ENCODE measurements at places on chromosomes 3 and 15. TPM values are rescaled to one million over a fixed set of nuclear protein-coding genes. Genes with fewer than 3 reads are reported as not detected.

Gene LPP
- 645 TPM for total RNA-seq

Gene SUCNR1
- not detected for total RNA-seq

Gene CCDC12
- total RNA-seq: 38.8 TPM

Gene CCRL2
- not detected for total RNA-seq

Gene GOLGA6L7
- not detected for total RNA-seq

Gene ACY1
- 8.0 TPM for total RNA-seq

DNA sequence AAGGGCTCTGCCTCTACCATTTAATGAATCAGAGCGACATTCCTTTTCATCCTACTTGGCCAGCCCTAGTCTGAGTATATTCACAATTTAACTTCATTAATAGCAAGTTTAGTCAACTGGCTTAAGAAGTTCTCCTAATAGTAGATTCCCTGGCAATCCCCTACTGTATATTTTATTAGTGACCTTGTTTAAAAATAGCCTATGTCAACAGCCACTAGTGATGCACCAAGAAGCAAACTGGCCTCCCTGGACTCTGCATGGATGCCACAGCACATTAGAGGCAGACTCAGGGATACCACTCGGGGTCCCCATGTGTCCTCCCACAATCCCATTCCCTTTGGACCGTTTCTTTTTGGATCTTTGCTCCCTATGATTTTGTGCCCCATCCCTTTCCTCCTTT is 83.6 kb downstream of the THSD4 start:
- no peaks in the 10 kb centered on the region for H3K4me1 ChIP-seq
- no peak overlapping the region for H3K27ac ChIP-seq
- H3K36me3 ChIP-seq: no peaks in the 10 kb centered on the region
- no peak overlapping the region for H3K4me3 ChIP-seq
- H3K27me3 ChIP-seq: no peaks in the 10 kb centered on the region

- H3K27ac ChIP-seq: no peak overlapping the region
- H3K4me1 ChIP-seq: no peaks in the 10 kb centered on the region
- H3K36me3 ChIP-seq: no peaks in the 10 kb centered on the region
- H3K27me3 ChIP-seq: no peaks in the 10 kb centered on the region
- no peak for DNase-seq
Measured at GRCh38 chr15:51119120-51119519, 24.4 kb upstream of the TNFAIP8L3 start.

DNA sequence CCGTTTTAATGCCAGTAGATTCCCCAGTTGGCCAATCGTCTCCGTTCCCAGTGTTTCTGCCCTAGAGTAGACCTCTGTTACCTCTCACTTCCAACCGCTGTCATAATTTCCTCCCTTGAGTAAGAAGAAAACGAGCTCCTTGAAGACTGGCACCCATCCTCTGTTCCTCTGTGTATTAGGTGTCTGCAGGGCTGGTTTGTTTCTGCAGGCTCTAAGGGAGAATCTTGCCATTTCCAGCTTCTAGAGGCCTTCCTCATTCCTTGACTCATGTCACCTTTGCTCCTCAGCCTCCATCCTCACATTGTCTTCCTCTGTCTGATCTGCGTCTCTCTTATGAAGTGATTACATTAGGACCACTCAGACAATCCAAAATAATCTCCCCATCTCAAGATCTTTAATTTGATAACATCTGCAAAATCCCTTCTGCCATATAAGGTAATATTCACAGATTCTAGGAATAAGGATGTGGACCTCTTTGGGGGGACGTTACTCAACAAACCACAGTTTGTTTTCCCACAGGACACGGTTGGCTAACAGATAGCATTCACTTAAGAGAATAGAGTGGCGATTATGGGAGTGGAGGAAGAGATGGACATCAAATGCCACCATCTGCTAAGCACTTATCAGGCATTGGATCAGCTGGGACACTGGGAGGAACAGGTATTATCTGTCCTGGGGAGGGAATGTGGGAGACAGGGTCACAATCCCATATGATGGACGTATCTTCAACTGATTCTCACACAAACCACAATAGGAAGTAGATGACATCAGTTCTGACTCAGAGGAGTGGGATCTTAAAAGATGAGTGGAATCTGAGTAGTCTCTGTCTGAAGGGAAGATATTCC is 17.1 kb downstream of the ARHGAP31 start:
- no peak for DNase-seq
- H3K27me3 ChIP-seq: no peaks in the 10 kb centered on the region
- H3K4me1 ChIP-seq: no peaks in the 10 kb centered on the region

DNA sequence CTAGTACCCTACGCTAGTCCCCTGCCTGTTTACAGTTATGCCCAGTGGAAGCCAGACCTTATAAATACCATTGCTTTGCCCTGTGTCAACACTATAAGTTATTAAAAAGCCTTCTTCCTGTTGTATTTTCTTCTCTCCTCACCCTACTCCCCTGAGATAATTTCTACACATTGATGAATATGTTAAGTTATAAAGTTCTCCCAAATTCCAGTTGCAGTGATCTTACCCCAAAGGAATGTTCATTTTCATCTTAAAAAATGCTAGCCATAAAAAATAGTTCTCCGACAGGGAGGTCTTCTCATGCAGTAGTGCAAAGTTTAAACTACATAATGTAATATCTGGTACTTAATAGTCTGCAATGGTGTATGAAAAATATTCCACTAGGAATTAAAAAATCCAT is 58.6 kb downstream of the MAP2K5 start:
- no peaks in the 10 kb centered on the region for H3K27me3 ChIP-seq
- H3K4me3 ChIP-seq: no peak overlapping the region
- no peaks in the 10 kb centered on the region for H3K4me1 ChIP-seq
- no peak overlapping the region for H3K27ac ChIP-seq
- peaks cover 39% of the 10 kb centered on the region for H3K36me3 ChIP-seq

GRCh38 chr15:76203346-76204108 is 107.7 kb downstream of the ETFA start:
- peaks cover 55% of the 10 kb centered on the region for H3K36me3 ChIP-seq
- H3K4me3 ChIP-seq: no peak overlapping the region
- peaks cover 27% of the 10 kb centered on the region for H3K4me1 ChIP-seq
- DNase-seq: no peak
- no peaks in the 10 kb centered on the region for H3K27me3 ChIP-seq
- no peak overlapping the region for H3K27ac ChIP-seq

DNA sequence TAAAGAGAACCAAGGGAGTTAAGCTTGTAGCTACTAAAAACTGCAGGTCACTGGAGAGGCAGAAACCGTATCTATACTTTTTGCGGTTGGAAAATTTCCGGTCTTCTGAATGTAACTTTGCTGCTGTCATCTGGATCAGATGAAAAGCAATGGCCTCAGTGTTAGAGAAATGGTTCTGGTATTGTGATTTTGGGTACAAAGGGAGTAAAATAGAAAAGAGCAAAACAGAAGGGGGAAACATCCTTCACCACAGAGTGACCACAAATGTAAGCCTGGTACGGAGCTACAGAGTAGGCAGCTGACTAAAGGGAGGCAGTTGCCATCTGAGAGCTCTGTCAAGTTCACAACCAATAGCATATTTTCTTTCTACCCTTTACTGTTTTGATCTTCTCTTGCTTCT is 5.6 kb downstream of the CD96 start:
- no peaks in the 10 kb centered on the region for H3K27me3 ChIP-seq
- no peaks in the 10 kb centered on the region for H3K4me1 ChIP-seq

- H3K27ac ChIP-seq: no peak overlapping the region
- peak; percentile 26 for DNase-seq
- no peaks in the 10 kb centered on the region for H3K4me1 ChIP-seq
Measured at GRCh38 chr15:68316061-68316804, 38.7 kb downstream of the FEM1B start.

DNA sequence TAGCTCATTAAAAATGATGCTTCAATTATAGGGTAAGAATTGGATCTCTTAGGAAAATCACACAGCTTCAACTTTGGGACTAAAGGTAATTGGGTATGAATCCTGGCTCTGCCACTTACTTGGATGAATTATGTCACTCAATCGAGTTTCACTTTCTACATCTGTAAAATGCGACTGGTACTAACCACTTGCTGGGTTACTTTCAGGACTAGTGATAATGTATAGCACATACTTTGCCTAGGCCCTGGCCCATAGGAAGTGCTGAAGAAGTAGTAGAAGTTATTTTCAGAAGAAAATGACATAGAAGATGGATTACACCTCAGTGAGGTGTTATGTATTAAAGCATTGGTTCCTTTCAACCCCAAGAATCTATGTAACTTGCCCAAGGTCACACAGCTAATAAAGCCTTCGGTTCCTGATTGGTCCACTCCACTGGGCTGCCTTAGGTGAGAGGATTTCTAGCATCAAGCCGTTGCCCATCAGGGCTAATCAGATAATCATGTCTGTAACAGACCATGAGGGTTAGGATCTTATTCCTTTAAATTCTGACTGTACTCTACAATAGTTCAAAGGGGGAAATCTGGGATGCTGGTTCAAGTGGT is 29.4 kb upstream of the AP4E1 start:
- peaks cover under 1% of the 10 kb centered on the region for H3K4me1 ChIP-seq
- no peak for DNase-seq
- no peaks in the 10 kb centered on the region for H3K36me3 ChIP-seq

GRCh38 chr15:70323111-70323851 is 225.6 kb upstream of the TLE3 start:
- H3K4me1 ChIP-seq: peaks cover 62% of the 10 kb centered on the region
- DNase-seq: peak; percentile 85
- no peak overlapping the region for H3K4me3 ChIP-seq

- no peaks in the 10 kb centered on the region for H3K36me3 ChIP-seq
- peaks cover 80% of the 10 kb centered on the region for H3K27me3 ChIP-seq
- peaks cover 24% of the 10 kb centered on the region for H3K4me1 ChIP-seq
- H3K27ac ChIP-seq: peak within 1 kb of the TSS; percentile 56
- peak within 1 kb of the TSS; percentile 52 for H3K4me3 ChIP-seq
- peak; percentile 86 for DNase-seq
Measured at GRCh38 chr3:69385723-69386555, at the start of gene FRMD4B. TSS of gene FRMD4B (minus strand) at chr3:69386088. CDS start at chr3:69385989, 99 bp downstream.
